NCI-H1417 (cell line): ENCODE measurements at places on chromosomes 2 and 18.

- DNase-seq, result no peak
These were observed 24.3 kb downstream of the TMEM247 start for GRCh38 chr2:46503686-46504085.

GRCh38 chr18:1846640-1847039 lies 724.7 kb downstream of the METTL4 start:
- no peak for DNase-seq

GRCh38 chr2:193373120-193373519 lies 1178.4 kb upstream of the TMEFF2 start:
- DNase-seq, result no peak

GRCh38 chr2:216622526-216622925 lies 10.7 kb upstream of the IGFBP2 start:
- no peak for DNase-seq

- DNase-seq, result peak; percentile 60
These were observed 172.0 kb upstream of the SIX3 start for GRCh38 chr2:44769349-44770011.

DNA sequence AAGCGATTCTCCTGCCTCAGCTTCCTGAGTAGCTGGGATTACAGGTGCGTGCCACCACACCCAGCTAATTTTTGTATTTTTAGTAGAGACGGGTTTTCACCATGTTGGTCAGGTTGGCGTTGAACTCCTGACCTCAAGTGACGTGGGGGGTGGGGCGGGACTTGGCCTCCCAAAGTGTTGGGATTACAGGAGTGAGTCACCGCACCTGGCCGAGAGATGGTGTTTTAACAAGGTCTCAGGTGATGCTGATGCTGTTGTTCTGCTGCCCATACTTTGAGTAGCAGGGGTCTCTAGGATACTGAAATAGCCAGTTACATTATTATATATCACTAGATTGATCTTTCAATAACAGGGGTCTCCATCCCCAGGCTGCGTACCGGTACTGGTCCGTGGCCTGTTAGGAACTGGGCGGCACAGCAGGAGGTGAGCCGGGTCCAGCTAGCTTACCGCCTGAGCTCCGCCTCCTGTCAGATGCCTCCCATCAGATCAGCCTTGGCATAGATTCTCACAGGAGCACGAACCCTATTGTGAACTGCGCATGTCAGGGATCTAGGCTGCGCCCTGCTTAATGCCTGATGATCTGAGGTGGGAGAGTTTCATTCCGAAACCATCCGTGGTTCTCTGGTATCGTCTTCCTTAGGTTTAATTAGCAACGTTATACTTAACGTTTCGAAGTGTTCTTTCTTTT lies 48.3 kb upstream of the SLC38A11 start:
- no peak for DNase-seq

- no peak for DNase-seq
These were observed 19.6 kb upstream of the TEX44 start for GRCh38 chr2:231573096-231573495.

- DNase-seq, result no peak
These were observed 33.4 kb downstream of the ABCG8 start for GRCh38 chr2:43872151-43872550.

DNA sequence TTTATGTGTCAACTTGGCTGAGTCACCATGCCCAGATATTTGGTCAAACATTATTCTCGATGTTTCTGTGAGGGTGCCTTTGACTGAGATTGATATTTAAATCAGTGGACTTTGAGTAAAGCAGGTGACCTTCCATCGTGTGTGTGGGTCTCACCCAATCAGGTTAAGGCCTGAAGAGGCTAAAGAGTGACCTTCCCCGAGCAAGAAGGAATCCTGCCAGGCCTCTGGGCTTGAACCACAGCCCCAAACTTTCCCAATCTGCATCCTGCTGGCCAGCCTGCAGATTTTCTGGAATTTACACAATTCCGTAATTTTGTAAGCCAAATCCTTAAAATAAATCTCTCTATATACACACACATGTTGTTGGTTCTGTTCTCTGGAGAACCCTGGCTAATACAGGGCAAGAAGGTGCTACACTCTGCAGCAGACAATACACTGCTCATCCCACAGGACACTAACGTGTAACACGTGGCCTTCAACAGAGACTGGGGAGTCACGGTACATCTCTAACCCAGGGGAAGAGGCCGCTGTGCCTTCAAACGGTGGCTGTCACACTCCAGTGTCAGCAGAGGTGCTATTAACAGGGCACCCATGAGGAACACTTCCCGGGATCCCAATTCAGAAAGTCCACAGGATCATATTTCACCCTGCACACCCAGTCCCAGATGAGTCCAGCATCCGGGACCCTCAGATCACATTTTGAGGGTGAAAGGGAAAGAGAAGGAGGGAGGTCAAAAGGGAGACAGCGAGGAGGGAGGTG lies 113.1 kb upstream of the ID2 start:
- DNase-seq, result no peak

DNA sequence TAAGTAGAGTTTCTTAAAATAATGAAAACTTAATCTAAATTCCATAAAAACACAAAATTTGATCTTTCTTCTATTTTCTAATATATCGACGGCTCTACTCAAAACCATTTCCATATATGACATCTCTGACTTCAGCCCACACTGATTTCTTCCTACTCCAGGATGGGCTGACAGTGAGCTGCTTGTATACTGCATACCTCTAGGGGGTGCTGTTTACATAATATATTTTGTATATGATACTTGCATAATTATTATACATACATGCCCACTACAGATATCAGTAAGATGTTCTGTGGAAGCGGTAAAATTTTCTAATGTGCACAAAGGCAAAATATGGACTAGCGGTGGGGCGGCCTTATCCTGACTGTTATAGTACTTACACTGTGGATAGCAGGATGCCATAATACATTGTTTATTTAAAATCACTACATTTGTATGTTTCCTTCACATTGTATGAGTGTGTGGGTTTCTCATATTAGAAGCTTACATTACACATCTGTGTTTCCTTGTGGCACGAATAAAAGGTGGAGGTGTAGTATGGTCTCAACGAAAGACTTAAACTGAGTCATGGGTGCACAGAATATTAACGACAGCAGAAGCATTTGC lies 66.1 kb upstream of the NXPH2 start:
- DNase-seq, result peak; percentile 53

GRCh38 chr18:26981360-26982082 lies 116.0 kb upstream of the AQP4 start:
- DNase-seq, result peak; percentile 33

DNA sequence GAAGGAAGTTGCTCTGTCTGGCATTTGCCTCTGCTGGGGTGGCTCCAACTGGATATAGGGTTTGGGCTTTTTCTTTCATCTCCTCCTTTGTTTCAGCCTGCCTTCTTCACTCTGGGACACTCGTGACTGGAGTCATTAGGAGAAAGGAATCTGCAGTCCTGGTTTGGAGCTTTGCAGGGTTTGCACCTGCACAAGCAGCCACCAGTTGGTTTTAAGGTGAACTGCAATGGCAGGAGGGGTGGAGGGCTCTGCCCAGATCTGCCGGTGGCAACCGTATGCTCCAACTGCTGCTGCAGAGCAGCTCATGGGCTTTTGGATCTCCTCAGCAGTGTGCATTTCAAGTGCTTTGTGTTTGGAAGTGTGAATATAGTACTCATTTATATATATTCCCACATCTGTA lies 131.3 kb upstream of the MGAT5 start:
- DNase-seq, result no peak

GRCh38 chr2:136151021-136151971 lies 33.3 kb upstream of the CXCR4 start:
- no peak for DNase-seq

DNA sequence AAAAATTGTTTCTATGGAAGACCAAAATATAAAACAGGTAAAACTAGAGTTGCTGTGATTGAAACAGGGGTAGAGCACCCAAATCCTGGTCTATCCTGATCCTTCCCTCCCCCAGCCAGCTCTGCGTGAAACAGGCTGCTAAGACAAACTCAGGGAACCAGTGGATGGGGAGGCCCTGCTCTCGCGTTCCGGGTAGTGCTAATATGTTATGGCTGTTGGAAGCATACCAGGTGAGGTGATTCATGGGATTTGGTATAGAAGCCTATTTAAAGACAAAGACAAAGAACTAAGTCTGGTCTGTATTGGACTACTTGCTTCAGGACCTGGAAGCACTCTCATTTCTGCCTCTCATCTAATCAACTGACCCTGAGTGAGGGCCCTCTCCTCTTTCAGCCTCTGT lies 63.0 kb upstream of the CCBE1 start:
- no peak for DNase-seq

DNA sequence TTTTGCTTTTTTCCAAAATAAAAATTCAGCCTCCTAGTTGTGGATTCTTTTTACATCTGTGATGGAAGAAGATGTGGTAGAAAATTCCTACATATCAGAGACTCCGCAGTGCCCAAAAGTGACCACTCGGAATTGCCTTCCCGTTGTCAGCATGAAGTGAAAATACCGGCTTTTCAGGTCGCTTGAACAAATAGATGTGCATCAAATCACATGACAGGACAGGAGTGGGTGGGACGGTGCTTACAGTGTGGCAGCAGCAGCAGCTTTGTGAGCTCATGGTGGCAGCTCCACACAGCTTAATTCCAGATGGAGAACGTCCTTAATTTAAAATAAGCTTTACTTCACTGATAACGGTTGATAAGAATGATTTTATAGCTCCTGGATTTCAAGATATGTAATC lies 20.3 kb downstream of the SALL3 start:
- DNase-seq, result peak; percentile 71

DNA sequence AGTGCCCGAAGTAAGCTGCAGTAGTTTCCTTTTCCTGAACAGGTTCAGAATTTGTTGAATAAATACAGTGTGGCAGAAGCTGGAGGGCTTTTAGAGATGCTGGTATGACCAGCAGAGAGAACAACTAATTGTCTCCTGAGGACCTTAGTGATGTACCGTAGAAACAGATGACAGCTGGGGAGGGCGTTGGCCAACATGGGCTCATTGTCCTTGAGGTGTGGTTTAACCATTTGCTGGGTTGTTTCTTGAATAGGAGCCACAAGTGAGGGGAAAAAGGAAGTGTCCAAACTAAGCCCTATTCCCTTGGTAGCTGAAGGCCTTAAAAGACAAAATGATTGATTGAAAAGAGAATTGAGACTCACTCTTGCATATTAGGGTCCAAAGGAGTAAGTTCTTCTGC lies 11.7 kb upstream of the FAM228A start:
- no peak for DNase-seq

- no peak for DNase-seq
These were observed 52.0 kb downstream of the TNP1 start for GRCh38 chr2:216807857-216808272.

GRCh38 chr2:29733213-29733612 lies 188.2 kb downstream of the ALK start:
- DNase-seq, result no peak

- DNase-seq, result no peak
These were observed 182.4 kb upstream of the TMEFF2 start for GRCh38 chr2:192377173-192377572.

- no peak for DNase-seq
These were observed 2.6 kb downstream of the GRHL1 start for GRCh38 chr2:9954136-9954535.

GRCh38 chr2:206557321-206557720 lies 85.0 kb upstream of the FAM237A start:
- DNase-seq, result no peak

DNA sequence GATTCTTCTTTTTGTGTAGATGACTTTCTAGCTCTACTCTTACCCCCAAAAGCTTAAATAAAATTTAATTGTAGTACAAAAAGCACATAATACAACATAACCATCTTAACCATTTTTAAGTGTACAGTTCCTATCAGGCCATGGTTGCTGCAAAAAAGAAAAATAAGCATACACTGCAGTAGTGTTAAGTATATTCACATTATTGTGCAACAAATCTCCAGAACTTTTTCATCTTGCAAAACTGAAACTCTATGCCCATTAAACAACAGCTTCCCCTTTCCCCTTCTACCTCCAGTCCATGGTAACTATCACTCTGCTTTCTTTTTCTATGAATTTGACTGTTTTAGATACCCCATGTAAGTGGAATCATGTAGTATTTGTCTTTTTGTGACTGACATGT lies 18.1 kb downstream of the PPM1B start:
- DNase-seq, result no peak
